Fibroblast of skin of right biceps (primary cell): ENCODE measurements at places on chromosomes 5 and 9.
A peak's percentile ranks its signal among the peaks of the same experiment; 100 is the strongest.

GRCh38 chr5:177313561-177314259, 2.0 kb upstream of the MXD3 start:
- DNase-seq = no peak

- DNase-seq = peak; percentile 57
These were observed 12.7 kb upstream of the DNAH5 start for GRCh38 chr5:13957032-13957645.

- no peak for DNase-seq
These were observed 59.5 kb upstream of the ERCC6L2 start for GRCh38 chr9:95815961-95816360.

- DNase-seq = no peak
These were observed 4.7 kb downstream of the QRFP start for GRCh38 chr9:130891688-130892476.

DNA sequence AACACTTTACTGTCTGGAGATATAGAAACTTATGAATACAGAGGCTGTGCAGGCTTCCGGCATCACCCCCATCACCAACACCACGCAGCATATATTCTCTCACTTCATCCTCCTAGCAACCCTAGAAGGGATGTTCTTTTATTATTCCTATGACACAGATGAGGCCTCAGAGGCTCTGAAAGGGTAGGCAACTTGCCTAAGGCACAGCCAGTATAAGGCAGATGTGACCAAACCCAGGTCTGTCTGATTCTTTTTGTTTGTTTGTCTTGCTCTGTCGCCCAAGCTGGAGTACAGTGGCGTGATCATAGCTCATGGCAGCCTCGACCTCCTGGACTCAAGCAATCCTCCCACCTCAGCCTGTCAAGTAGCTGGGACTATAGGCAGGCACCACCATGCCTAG, 22.8 kb upstream of the CORO2A start:
- no peak for DNase-seq

- no peak for DNase-seq
These were observed 27.7 kb upstream of the PAX5 start for GRCh38 chr9:37061768-37062167.

- no peak for DNase-seq
These were observed 52.9 kb upstream of the VLDLR start for GRCh38 chr9:2568689-2569088.

GRCh38 chr9:93955111-93955980, at the start of gene BARX1:
Gene BARX1, minus strand, starts transcription at chr9:93955355. Its CDS starts 209 bp downstream, at chr9:93955146.
- no peak for DNase-seq

- peak; percentile 85 for DNase-seq
These were observed 141.6 kb downstream of the NR3C1 start for GRCh38 chr5:143261748-143262392.

DNA sequence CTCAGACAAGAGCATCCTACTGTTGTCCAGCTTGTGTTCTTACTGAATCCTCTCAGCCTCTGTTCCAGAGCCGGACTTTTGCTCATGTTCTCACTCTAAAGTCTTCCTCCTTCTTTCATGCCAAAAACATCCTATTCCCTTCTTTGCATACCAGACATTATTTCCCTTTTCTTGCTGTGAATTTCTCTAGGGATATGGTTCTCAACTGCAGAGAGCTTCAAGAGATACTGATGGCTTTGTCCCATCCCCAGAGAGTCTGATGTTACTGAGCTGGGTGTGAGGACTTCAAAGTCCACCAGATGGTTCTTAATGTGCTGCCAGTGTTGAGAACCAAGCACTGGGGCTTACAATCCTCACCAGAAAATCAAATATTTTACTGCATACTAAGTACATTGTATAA, 98.6 kb upstream of the FER start:
- peak; percentile 21 for DNase-seq

DNA sequence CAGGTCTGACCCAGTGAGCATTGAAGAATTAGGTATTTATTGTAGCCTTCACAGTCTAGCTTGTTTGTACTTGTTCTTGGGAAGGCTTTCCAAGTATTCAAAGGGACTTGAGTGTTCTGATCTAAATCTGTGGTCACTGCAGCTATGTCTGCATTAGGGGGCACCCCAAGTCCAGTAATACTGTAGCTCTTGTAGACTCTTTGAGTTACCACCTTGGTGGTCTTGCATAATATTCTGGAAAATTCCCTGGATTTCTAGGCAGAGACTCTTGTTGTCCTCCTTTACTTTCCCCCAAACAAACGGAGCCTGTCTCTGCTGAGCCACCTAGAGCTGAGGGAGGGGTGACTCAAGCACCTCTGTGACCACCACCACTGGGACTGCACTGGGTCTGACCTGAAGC, 149.5 kb upstream of the DHFR start:
- DNase-seq = no peak

GRCh38 chr5:88743231-88743834, 139.7 kb downstream of the MEF2C start:
- no peak for DNase-seq

- DNase-seq = no peak
These were observed 60.2 kb downstream of the FEM1C start for GRCh38 chr5:115484368-115484767.

- DNase-seq = no peak
These were observed 211.9 kb upstream of the TRPM3 start for GRCh38 chr9:71333321-71333720.

DNA sequence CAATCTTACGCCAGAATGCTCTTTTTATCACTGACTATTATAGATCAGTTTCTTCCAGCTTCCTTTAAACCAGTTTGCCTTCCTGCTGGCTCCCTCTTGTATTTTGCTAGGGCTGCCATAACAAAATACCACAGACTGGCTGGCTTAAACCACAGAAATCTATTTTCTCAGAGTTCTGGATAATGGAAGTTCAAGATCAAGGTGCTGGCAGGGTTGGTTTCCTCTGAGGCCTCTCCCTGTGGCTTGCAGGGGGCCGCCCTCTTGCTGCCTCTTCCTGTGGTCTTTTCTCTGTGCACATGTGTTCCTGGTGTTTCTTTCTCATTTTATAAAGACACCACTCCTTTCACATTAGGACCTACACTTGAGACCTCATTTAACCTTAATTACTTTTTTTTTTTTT, 6.8 kb upstream of the FXN start:
- DNase-seq = no peak

GRCh38 chr9:124480621-124480981, 26.6 kb downstream of the NR5A1 start:
- DNase-seq = peak; percentile 20

GRCh38 chr9:97954550-97954989, 16.6 kb upstream of the HEMGN start:
- peak; percentile 8 for DNase-seq

GRCh38 chr5:56816546-56817081, 1.3 kb downstream of the MAP3K1 start:
- DNase-seq = peak; percentile 68

DNA sequence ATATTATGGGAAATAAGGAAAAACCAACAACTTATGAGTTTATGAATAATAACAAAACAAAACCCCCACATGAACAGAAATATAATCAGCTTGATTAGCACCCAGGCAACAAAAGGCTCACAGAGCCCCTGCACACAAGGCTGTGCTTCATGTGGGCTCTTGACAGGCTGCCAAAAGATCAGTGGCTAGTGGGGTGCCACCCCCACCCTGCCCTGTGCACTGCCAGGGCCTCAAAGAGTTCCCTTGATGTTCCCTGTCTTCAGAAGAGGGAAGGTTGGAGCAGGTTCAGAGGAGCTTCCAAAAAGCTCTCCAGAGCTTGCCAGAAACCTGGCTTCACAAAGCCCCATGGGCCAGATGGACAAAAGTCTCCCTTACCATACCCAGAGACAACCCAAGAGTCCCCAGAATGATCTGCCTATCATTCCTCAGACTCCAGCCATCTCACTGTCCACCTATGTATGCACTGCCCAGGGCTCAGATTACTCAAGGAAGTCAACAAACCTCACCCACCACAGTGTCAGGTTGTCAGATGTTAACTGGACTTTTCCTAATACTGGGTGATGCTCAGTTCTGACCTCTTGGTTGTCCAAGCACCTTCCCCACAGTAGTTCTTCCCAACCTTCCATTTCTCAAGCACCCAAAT, 87.5 kb downstream of the SIL1 start:
- DNase-seq = no peak

- no peak for DNase-seq
These were observed 35.1 kb upstream of the FREM1 start for GRCh38 chr9:14945351-14945750.

DNA sequence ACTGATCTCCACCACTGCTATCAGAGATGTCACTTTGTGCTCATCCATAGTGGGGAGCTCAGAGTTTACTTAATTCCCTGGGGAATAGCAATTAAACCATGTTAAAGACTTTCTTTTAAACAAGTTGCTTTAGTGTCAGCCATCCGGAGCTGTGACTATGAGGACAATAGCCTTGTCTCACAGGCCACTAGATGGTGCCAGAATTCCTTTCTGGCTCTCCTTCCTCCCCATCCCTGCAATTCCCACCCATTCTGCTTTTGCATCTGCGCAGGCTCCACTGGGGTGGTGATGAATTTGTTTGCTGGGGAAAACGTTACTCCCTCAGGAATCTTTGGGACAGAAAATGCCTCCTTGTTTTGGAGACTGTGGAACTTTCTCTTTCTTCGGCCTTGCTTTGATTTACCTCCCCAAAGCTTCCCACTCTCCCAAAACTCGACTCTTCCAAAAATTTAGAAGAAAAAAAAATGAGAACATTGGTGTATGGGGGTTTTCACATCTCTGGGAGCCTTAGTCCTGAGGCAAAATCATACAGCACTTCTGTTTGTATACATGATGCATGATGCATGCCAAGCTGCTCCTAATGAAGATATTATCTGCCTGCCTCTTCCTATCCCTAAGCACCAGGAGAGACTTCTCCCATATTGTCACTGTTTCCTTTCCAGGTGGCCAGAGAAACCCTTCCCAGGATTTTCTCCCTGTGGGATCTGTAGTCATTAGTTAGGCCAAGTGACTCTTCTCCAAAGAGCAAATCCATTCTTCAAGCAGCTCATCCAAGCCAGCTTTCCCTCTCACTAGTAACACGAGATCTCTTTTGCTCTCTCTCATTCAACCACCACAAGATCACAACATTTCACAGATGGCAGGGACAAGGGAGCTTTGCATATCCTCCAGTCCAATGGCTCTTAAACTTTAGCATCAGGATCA, 466.1 kb downstream of the TLR4 start:
- DNase-seq = peak; percentile 29

GRCh38 chr5:96391921-96392320, 41.1 kb downstream of the PCSK1 start:
- no peak for DNase-seq

- peak; percentile 49 for DNase-seq
These were observed 30.4 kb downstream of the GNG10 start for GRCh38 chr9:111691672-111692329.

- peak; percentile 69 for DNase-seq
These were observed 40.0 kb upstream of the ARSB start for GRCh38 chr5:79025054-79025472.

DNA sequence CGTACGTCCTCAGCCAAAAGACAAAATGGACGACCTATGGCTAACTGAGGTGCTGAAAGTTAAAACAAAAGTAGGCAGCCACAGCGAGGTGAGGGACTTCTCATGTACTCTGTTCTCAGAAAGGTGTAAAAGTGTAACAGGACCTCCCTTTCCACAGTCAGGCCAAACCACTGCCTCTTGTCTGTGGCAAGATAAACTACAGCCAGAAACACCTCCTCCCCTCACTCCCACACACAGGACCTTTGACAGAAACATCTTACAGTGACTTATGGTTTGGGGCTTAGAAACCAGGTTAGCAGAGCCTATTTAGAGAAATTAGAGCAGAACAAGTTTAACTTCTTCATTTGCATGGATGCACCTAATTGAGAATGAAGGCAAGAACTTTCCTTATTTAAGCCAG, 499.1 kb upstream of the GRIN3A start:
- no peak for DNase-seq

- DNase-seq = peak; percentile 62
These were observed 722.8 kb upstream of the GRAMD2B start for GRCh38 chr5:125700380-125700861.

GRCh38 chr5:126568206-126568755, 26.7 kb downstream of the ALDH7A1 start:
- no peak for DNase-seq

GRCh38 chr5:41083306-41083705, 12.2 kb upstream of the MROH2B start:
- no peak for DNase-seq

GRCh38 chr5:68261169-68261568, 45.6 kb downstream of the PIK3R1 start:
- no peak for DNase-seq

GRCh38 chr5:175542232-175542965, 64.0 kb downstream of the SFXN1 start:
- no peak for DNase-seq

DNA sequence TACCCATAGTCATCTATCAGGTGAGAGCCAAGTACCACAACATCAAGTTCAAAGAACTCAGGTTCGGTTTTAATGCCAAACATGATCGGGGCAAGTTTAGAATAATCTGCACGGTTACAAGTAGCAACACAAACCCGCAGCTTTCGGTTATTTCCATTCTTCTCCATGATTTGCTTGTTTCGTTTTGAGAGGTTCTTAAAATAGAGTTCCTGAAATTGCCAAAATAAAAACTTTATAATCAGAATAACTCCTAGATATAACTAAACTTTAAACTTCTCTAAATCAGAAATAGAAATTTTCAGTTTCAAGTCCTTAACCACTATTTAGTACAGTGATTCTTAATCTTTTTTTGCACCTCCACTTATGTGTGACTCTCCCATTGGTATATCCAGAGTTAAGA, 9.1 kb downstream of the GNE start:
- no peak for DNase-seq

- DNase-seq = peak; percentile 11
These were observed 59.2 kb downstream of the OTULIN start for GRCh38 chr5:14723701-14724132.

GRCh38 chr5:35360671-35361070, 130.4 kb upstream of the PRLR start:
- no peak for DNase-seq

- no peak for DNase-seq
These were observed 1.8 kb downstream of the NUDT2 start for GRCh38 chr9:34331196-34331595.

GRCh38 chr5:67462147-67462546, 265.5 kb upstream of the CD180 start:
- peak; percentile 8 for DNase-seq

- DNase-seq = peak; percentile 74
These were observed 403.1 kb upstream of the ZNF608 start for GRCh38 chr5:125149527-125149926.
